G401 (cell line): ENCODE measurements at places on chromosomes 12 and 14.

DNA sequence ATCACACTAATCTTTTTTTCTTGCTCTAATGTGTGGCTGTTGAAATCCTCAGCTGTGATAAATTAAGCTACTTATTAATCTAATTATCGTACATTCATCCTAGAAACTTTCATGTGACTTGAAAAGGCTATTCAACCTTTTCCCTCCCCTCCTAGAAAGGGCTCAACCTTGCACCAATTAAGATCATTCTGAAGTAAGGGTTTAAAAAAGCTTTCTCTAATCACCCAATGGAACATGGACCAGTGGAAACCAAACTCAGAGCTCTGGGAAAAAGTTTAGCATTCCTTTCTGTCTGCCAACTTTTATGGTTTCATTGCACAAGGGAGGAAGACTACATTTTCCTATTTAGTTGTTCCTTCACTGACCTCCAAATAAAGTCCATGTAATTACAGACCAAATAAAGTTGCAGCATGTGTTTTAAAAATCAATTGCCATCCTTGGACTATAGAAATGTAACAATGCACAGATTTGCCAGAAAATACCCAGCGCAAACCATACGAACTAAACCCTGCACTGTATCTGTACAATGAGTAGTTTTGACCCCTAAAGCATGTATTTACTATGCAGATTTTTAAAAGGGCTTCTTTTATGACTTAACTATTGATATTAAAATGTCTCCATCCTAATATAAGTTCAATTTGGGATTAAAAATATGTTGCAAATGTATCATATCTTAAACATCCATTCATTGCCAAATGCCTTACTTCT lies 142.6 kb upstream of the OTX2 start:
- DNase-seq: no peak

- no peak for DNase-seq
These were observed 564.6 kb downstream of the C12orf50 start for GRCh38 chr12:87464565-87464964.

DNA sequence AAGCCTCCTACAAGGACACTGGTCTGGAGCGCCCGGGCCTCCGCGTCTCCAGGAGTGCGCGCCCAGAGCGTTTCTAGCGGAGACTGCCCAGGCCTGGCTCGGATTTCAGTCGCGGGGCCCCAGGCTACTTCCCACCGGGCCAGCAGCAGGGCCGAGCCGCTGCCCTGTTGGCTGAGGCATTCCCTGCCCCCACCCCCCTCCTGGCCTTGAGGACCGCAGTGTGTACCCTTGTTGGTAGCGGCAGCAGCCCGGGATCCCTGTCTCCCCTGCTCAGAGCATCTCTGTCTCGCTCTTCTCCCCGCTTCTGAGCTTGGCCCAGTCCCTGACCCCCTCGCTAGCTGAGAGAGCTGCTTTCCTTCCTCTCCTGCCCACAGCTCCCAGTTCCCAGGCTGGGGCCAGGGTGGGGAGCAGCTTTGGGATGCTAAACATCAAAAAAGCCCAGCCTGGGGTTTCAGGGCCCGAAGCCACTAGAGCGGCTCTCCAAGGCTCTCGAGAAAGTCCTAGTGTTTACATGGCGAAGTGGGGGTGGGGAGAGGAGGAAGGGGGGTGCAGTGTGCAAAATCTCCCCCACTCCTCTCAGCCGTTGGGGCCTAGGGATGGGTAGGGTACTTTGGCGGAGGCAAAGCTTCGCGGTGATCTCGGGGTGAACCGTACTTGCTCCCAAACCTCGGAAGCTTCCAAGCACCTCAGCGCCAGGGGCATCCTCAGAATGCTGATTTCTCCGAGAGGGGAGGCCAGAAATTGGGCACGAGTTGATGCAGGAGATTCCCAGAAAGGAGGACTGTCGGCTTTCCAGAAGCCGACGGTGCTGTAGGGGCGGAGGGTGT lies 6.4 kb downstream of the NKX2-1 start:
- DNase-seq: no peak

DNA sequence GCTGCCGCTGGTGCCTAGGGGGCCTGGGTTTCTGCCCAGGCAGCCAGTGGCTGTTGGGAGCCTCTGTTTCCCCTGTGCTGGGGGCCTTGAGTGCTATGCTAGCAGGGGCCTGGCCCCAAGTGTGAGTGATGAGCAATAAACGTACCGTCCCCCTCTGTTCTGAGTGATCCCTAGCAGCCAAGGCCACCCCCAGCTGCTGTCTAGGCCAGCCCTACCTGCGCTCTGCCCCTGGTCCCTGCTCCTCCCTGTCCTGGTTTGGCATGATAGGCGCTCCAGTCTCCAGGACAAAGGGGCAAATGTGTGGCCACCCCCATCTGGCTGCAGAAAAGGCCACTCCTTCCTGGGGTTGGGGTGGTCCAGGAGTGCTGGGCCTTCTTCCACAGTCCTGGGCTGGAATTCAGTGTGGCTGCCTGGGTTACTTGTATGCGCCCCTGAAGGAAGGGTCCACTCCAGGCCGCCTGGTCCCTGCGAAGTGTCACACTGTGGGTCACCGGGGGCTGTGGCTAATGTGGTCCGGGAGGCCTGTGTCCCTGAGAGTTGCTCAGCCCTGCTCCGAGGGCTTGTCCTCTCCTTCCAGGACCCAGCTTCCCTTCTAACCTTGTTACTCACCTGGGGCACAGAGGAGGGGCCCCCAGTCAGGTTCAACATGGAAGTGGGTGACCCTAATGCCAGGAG lies 7.0 kb downstream of the TRMT61A start:
- DNase-seq: no peak
